ENCODE measurements at places on chromosomes 5 and 9.
A peak's percentile ranks its signal among the peaks of the same experiment; 100 is the strongest.

DNA sequence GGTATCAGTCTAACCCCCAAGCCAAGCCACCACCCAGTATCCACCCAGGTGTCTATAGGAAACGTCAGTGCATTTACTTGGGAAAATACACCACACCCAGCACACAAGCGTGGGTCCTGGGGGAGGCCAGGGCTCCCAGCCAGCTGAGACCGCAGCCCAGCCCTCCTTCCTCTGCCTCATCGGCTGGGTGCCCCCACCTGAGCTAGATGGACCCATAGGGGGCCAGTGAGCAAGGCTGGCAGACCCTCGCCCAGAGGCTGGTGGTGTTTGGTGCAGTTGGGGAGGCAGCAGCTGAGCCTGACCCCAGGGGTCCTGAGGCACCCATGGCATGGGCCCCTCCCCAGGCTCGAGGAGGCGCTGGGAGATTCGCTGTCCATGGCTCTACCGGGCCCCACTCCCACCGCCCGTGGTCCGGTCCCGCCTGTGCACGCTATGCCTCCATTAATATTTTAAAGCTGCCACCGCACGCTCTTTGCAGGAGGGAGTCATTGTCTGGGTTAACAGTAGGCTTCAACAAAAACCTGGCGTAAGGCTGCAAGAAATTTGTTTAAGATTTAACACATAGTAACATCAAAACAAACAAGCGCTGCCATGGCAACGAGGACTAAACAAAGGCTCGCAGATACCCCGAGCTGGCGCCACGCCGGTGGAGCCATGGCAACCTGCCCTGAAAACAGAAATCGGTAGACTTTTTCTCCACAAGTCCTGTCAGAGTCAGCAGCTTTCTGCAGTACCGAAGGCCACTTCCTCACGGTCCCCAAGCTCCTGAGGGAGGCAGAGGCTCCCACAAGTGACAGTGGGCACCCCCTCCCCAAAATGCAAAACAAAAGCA lies 20.6 kb downstream of the TPPP start:
- peak; percentile 78 for DNase-seq

GRCh38 chr5:38467353-38468040 lies 88.9 kb downstream of the LIFR start:
- no peak for DNase-seq

DNA sequence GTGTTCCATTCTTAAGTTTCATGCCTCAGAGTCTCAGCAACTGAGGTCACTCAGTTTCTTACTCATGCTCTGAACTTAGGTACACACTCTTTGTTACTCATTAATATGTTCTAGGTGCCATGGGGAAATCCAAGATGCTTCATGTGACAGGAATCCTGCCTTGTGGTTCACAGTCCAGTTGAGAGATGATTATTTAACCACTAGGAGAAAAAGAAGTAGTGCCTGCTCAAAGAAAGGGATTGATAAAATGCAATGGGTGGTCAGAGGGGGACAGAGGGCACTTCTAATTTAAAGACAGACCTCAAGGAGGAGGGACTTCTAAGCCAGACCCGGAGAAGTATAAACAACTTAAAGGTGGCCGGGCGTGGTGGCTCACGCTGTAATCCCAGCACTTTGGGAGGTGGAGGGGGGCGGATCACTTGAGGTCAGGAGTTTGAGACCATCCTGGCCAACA lies 69.0 kb downstream of the UGCG start:
- DNase-seq: peak; percentile 90

DNA sequence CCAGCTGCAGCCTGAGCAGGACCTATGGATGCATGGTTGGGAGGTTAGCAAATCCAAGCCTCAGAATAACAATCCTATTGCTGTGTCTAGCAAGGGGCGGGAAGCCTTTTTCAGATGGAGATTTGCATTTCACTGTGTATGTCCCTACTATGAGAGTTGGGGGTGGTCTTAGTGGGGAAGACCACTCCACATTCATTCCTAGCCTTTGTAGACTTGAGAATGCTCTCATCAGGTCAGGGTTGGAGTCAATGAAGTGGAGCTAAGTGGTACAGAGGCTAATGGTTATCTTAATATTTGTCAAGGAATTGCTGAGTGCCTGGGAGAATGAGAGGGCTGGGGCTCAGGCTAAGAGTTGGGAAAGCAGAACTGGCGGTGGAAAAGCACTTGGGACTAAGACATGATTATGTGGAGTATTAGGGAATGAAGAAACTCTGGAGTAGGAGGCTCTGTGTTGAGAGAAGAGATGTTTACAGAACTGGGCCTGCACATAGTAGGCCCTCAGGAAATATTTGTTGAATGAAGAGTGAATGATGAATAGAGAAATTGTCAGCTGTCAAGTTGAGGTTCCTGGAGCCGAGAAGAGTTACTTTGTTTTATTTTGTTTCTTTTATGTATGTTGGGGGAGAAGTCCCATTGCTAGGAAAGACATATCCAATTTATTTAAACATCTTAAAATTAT lies 175.5 kb upstream of the SPRY4 start:
- no peak for DNase-seq

- no peak for DNase-seq
Measured at GRCh38 chr9:18675973-18676372, 202.0 kb downstream of the ADAMTSL1 start.

DNA sequence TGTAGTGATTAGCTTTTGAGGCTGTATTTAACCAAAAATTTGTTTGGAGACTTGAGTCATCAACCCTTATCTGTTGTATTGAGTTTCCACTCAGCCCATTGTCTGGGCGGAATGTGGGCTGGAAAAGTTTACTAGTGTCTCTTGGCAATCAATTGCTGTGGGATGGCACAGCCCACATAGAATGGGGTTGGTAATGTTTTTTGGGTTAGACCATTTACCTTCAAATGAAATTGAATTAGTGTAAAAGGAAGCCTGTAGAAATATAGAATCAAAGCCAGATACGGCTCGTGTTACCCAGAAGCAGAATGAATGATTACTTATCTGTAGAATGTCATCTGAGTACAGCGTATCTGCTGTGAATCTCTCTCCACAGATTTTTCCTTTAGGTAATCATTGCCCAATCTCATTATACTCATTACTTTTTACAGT lies 142.9 kb downstream of the AOPEP start:
- no peak for DNase-seq

- no peak for DNase-seq
Measured at GRCh38 chr5:31362931-31363568, 168.8 kb downstream of the DROSHA start.

DNA sequence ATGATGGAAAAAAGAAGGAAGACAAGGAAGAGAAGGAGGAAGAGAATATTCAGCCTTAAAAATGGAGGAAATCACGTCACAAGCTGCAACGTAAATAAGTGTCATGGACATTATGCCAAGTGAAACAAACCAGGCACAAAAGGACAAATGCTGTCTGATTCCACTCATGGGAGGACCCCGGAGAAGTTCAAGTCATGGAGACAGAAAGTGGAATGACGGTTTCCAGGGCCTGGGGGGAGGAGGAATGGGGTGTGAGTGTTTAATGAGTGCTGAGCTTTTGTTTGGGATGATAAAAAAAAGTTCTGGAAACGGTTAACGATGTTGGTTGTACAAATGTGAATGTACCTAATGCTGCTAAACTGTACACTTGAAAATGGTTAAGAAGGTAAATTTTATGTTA lies 439.5 kb downstream of the GADD45G start:
- no peak for DNase-seq

- DNase-seq: no peak
Measured at GRCh38 chr9:108411632-108412031, 444.2 kb downstream of the ACTL7B start.

DNA sequence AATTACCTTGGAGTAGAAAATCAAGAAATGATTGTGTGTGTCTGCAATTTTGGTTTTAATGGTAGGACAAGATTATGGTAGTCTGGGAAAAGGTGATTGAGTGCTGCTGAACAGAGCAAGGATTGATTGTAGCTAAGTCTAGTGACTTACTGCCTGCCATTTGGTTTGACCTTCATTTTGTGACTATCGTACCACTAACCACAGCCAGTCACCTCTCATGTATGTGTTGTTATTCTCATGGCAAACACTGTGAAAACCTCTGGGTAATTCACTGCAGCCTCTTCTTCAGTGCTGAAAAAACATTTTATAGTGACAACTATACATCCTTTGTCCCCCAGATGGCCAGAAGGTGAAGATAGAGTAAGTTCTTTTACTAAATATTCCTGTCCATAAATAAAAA lies 37.5 kb downstream of the CTNNA1 start:
- DNase-seq: no peak

DNA sequence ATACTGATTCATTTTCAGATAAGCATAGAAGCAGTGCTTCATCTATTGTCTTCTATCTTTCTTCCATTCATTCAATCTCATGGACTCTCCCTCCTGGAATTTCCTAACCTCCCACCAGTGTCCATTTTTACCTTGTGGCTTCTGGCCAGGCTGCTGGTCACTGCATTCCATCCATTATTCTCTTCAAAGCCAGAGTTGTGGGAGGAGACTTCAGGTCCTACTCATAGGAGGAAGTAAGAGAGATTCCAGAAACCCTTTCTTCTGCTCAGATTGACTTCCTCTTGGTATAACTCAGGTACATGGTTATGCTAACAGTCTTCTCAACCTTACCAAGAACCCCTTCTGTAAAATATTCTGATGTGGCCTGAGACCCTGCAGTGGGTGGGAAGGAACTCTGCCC lies 153.3 kb upstream of the SLC12A2 start:
- peak; percentile 34 for DNase-seq

DNA sequence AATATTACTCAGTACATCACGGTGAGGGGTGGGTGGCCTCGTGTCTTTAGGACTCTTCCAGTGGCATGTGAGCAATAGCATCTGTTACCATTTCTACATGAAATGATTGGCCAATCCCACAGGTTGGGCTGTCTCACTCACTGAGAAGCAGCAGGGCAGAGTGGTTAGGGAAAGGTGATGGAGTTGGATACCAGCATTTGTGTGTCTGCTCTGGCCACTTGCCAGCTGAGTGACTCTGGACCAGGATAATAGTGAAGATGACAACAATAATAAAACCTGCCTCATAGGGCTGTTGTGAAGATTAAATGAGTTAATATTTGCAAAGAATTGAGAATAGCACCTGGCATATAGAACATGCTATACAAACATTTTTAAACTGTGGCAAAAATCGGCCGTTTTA lies 42.0 kb downstream of the IQGAP2 start:
- DNase-seq: no peak

DNA sequence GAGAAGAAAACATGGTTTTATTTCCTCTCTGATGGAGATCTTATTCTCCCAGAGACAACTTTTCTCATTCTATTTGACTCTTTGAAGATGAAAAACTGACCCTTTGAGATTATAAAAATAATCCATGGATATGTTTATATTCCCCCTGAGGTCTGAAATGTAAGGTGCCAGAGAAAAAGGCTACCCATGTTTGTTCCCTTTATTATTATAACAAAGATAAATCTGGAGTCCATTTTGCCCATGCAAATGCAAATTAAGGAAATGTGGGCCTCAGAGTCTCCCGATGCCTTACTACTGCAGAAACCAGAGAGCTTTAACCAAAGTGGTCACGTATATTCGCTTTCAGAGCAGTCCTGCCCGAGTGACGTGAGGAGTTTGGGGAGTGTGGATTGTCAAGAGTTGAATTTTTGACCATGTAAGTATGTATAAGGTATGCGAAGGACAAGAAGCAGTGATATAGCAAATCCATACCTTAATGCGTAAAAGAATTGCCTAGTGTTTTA lies 312.5 kb downstream of the RASEF start:
- DNase-seq: no peak

DNA sequence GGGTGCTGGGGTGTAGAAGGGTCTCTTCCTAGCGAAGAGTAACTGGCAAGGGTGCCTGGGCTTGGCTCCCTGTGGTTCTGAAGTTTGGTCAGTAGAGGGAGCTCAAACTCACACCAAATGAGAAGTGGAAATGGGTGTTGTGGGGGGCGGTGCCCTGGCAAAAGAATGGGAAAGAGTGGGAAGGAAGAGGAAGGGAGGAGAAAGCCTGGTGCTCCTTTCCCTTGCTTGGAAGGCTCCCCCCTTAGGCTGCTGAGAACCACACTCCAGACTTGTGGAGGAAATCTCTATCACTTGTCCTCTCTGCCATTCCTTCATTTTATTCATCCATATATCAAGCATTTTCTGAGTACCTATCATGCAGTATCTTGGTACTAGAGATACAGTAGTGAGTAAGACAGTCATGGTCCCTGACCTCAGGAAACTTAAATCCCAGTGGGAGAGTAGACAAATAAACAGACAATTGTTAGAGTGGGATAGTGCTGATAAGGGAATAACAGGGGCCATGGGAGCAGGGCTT lies 13.0 kb downstream of the SLC4A9 start:
- peak; percentile 57 for DNase-seq

DNA sequence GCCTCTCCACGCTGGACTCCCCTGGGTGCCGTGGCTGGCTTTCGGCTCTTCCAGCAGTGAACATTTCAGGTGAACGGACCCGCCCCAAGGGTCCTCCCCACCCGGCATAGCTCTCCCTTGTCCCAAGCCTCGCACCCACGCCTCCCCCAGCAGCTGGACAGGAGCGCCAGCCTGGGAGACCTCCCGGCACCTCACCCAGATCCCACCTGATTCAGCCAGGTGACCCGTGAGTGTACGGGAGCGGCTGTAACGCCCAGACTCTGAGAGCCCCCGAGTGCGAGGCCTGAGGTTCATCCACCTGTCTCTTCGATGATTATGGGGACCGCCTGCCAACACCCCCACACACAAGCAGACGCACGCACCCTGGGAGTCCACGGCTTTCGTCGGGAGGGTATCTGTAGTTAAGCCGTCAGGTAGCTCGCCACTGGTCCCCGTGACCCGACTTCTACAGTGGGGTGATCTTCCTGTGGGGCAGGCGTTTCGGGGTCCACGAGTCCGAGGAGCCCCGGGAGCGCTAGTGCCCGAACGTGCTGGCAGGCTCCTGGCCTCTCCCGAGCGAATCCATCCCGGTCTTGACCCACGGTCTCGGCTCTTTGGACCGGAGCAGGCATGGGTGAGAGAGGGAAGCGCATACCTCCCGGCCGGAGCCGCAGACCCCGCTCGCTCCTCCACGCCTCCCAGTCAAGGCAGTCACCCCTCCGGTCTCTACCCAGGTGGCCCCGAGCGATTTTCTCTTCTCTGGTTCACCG lies 14.9 kb downstream of the TRIM7 start:
- no peak for DNase-seq

GRCh38 chr9:93198838-93199625 lies 15.1 kb downstream of the WNK2 start:
- no peak for DNase-seq
